ENCODE measurements at places on chromosomes 4 and X.

- no peak for DNase-seq
Observed at GRCh38 chrX:97882306-97882705, 998.6 kb downstream of the RPA4 start.

- no peak for DNase-seq
Observed at GRCh38 chrX:64204252-64204651, 1.3 kb downstream of the AMER1 start.

- DNase-seq: no peak
Observed at GRCh38 chr4:185920171-185920570, 108.2 kb upstream of the SORBS2 start.

GRCh38 chr4:153099391-153100140 lies 104.7 kb upstream of the TRIM2 start:
- no peak for DNase-seq

GRCh38 chr4:89283226-89284009 lies 24.2 kb downstream of the GPRIN3 start:
- no peak for DNase-seq

- DNase-seq: no peak
Observed at GRCh38 chr4:82423245-82424054, 6.8 kb downstream of the HNRNPDL start.

DNA sequence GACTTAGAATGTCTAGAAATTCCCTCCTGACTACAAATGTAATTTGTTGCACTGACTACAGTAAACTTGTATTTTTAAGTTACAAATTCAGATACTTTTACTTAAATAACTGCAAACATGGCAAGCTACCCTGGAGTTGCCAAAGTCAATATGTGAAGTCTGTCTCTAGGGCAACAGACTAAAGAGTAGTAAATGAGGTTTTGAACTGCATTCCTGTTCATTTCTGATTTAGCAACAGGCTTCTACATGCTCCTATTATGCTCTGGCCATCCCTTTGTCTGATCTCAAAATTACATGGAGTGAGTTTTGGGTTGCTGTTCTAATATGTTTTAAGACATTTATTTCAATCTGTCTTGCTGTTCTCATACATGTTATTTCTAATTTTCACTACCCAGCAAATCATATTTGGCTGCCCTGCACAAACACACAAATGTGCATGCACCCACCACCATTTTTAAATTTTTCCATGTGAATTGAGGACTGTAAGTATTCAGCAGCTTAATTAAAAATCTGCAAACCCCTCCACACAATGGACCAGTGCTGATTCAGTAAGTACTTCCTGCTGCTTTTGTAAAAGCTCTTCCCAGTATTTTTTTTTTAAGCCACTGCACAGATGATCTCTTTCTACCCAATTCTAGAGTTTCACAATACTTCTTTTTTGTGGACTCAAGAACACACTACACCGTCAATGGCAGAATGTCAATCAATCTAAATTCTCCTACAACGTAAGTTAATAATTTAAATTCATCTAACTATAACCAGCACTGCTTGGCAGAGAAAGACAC lies 26.7 kb downstream of the SH3RF1 start:
- no peak for DNase-seq
